ENCODE measurements at places on chromosomes 12 and 14. TPM values are rescaled to one million over a fixed set of nuclear protein-coding genes. Genes with fewer than 3 reads are reported as not detected.

Gene DBX2
- not detected for polyA plus RNA-seq

Gene C12orf50
- not detected for polyA plus RNA-seq

Gene SERPINA3
- not detected for polyA plus RNA-seq

Gene RNASE2
- polyA plus RNA-seq, result 0.29 TPM

Gene VWF
- not detected for polyA plus RNA-seq

Gene CPNE6
- not detected for polyA plus RNA-seq

Gene VDR
- polyA plus RNA-seq, result 2.2 TPM

Gene SRSF5
- 909 TPM for polyA plus RNA-seq

Gene GPR84
- not detected for polyA plus RNA-seq

Gene NFE2
- polyA plus RNA-seq, result not detected

Gene CLEC4D
- polyA plus RNA-seq, result not detected

Gene KTN1
- 15.6 TPM for polyA plus RNA-seq

Gene GSG1
- polyA plus RNA-seq, result not detected

Gene TMEM121
- 5.1 TPM for polyA plus RNA-seq

Gene ARPC3
- polyA plus RNA-seq, result 965 TPM

Gene SYCP3
- not detected for polyA plus RNA-seq

Gene IL26
- 0.17 TPM for polyA plus RNA-seq

Gene IFNG-AS1
- polyA plus RNA-seq, result 1.7 TPM

Gene RASAL1
- polyA plus RNA-seq, result 0.73 TPM

Gene TDRD9
- not detected for polyA plus RNA-seq

Gene USP30
- 10.7 TPM for polyA plus RNA-seq

Gene MYH7
- not detected for polyA plus RNA-seq

Gene BIN2
- polyA plus RNA-seq, result 236 TPM

Gene RIPK3
- polyA plus RNA-seq, result 14.9 TPM

Gene OTOGL
- not detected for polyA plus RNA-seq

Gene GALNT6
- polyA plus RNA-seq, result 2.3 TPM

Gene PTPRO
- polyA plus RNA-seq, result 2.9 TPM

Gene KRT4
- polyA plus RNA-seq, result not detected

Gene MFAP5
- polyA plus RNA-seq, result not detected

Gene C12orf54
- polyA plus RNA-seq, result not detected

Gene PRPF40B
- 1.3 TPM for polyA plus RNA-seq

Gene DUSP6
- polyA plus RNA-seq, result 12.8 TPM

Gene ZDHHC22
- polyA plus RNA-seq, result not detected

Gene MYO1H
- not detected for polyA plus RNA-seq

Gene SDR39U1
- polyA plus RNA-seq, result 60.5 TPM

Gene GALNT8
- polyA plus RNA-seq, result 3.0 TPM

Gene MAP1LC3B2
- polyA plus RNA-seq, result 14.2 TPM

Gene GYS2
- not detected for polyA plus RNA-seq

Gene LRP1-AS
- polyA plus RNA-seq, result not detected

Gene C1RL
- polyA plus RNA-seq, result 8.0 TPM

Gene SLC4A8
- polyA plus RNA-seq, result 1.4 TPM

Gene TTLL5
- 11.0 TPM for polyA plus RNA-seq
